ENCODE measurements at places on chromosomes 7 and 10.

GRCh38 chr7:157468221-157469111, 131.7 kb downstream of the DNAJB6 start:
- no peak for DNase-seq

GRCh38 chr10:7475046-7475911, 64.4 kb upstream of the SFMBT2 start:
- no peak for DNase-seq

GRCh38 chr10:58752665-58753064, 240.0 kb downstream of the BICC1 start:
- no peak for DNase-seq

DNA sequence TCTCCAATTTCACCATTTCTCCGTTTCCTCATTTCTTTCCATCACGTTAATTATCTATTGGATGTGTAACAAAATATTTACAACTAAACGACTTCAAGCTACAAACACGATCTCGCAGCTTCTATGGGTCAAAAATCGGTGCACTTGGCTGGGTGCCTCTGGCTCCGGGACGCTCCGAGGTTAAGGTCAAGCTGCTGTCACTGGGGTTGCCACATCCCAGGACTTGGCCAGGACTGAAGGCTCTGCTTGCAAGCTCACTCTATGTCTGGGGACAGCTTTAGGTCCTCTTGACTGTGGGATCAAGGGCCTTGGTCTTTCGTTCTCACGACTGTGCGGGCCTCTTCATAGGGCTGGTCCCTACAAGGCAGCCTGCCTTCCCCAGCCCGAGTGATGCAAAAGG, 159.7 kb downstream of the CCDC3 start:
- DNase-seq, result no peak

GRCh38 chr10:16401416-16401815, 35.4 kb upstream of the PTER start:
- DNase-seq, result no peak

DNA sequence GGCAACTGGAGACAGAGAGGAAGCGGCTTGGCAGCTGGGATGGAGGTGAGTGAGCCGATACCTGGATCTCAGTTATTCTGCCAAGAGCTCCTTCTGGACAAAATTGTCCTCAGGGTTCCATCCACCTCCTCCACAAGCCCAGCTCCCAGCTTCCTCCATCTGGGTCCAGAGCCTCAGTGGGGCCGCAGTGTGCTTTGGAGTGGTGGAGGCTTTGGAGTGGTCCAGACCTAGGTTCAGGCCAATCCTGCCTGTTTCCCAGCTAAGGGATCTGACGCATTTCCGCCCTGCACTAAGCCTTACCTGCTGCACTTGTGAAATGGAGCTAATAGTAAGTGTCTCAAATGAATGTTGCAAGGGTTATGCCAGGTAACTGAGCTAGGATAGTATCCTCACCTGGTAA, 355.7 kb upstream of the SHH start:
- DNase-seq, result no peak

DNA sequence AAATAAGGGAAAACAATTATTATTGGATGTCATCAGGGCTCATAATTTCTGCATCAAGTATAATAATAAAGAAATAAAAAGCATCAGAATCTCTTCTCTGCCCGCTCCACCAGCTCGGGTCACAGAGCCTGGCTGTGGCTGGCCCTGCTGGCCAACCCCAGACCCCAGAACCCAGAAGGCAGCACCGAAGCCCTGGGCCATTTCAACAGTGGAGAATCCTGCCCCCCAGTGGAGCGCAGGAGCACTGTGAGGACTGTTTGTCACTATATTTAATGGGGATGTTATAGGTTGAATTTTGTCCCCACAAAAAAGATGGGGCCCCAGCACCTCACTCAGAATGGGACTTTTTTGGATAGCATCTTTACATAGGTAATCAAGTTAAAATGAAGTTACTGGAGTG, 27.3 kb downstream of the DENND11 start:
- DNase-seq, result no peak

DNA sequence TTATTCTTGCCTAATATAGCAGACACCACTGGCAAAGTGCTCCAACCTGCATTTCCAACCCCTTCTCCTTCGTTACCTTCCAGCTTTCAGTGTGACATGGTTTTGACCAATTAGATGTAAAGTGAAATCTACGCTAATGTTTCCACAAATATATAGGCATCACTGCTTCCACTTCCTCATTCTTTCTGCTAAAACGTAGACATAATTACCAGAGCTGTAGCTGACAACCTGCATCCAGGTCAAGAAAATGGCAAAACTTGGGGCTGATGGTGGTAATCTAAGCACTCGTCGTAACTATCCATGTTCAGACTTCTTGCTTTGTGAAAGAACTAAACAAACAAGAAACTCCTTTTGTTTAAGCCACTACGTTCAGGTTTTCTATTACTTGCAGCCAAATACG, 41.8 kb upstream of the COL1A2 start:
- no peak for DNase-seq

DNA sequence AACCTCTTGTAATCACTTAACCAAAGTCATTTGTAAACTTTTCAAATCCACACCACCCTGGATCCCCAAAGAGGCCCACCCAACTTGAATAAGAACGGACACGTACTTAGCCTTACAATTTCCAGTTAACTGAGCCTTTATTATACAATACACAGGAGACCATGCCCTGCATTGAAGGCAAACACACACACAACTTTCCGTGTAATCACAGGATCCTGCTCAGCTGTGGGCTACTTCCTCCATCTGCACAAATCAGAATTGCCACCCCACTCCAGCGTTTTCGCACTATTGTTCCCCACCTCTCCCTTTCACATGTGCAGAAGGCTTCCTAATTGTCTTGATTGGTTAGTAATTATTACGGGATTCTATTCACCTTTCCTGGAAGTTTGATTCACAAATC, 12.1 kb upstream of the PODXL start:
- DNase-seq, result no peak

- DNase-seq, result no peak
These were observed 45.0 kb upstream of the CSTF2T start for GRCh38 chr10:51744235-51745000.
